ENCODE measurements at places on chromosomes 1 and 21.

DNA sequence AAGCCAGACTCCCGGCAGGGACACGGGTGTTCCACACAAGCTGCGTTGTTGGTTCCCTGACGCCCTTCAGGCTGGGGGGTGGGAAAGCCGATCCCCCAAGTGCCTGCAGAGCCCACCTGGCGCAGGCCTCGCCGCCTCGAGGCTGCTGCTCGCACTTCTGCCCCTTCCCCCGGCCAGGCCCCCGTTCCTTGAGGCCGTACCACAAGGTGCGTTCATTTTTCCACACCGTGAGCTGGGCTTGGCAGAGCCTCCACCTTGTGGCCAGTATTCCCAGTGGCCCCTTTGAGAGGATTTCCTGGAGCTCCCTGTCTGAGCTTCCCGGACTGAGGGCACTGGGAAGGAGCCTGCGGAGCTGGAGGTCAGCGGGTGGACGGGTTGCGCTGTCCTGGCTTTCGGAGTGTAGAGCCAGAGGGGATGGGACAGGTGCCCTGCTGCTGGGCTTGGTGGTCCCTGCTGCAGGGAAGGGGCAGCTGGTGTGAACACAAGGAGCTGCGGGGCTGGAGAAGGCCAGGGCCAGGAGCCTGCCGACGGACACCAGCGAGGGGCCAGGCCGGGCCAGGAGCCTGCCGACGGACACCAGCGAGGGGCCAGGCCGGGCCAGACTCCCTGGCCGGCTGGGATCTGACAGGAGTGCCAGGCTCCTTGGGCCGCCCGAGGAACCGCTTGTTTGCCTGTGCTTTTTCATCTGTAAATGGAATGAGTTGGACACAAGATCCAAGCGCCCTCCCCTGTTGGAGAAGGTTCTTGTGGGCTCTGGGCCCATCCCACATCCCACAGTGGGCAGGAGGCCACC lies 18.4 kb downstream of the PDXK start:
- DNase-seq = no peak

GRCh38 chr1:94235189-94236012 lies 2.0 kb downstream of the ARHGAP29 start:
- no peak for DNase-seq

DNA sequence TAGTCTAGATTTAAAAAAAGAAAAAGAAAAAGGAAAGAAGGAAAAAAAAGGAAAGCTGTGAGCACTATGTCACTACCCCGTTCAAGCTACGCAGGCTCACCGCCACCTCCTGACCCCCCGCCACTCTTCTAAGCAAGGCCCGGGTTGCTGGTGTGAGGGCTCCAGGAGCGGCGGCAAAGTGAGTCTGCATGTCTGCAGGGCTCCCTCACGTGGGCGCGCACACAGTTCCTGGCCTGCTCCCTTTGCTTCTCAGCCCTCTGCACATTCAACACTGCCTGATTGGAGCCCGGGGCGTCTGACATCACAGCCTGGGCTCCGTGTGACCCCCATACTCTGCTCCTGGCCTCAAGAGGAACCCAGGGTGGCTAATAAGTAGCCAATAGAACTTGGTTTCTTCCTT lies 81.4 kb upstream of the TLR5 start:
- DNase-seq = no peak

DNA sequence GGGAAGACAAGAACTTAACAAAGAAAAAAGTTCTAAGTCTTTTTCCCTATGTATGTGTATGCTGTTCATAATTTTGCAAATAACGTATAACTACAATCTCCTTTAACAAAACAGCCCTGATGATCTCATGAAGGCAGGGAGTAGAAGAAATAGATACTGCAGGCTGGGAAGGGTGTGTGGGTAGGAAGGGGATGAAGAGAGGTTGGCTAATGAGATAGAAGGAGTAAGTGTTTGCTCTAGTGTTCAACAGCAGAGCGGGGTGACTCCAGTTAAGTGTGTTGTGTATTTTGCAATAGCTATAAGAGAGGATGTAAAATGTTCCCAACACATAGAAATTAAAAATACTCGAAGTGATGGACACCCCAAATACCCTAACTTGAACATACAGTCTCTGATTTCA lies 20.1 kb downstream of the C1orf198 start:
- no peak for DNase-seq

DNA sequence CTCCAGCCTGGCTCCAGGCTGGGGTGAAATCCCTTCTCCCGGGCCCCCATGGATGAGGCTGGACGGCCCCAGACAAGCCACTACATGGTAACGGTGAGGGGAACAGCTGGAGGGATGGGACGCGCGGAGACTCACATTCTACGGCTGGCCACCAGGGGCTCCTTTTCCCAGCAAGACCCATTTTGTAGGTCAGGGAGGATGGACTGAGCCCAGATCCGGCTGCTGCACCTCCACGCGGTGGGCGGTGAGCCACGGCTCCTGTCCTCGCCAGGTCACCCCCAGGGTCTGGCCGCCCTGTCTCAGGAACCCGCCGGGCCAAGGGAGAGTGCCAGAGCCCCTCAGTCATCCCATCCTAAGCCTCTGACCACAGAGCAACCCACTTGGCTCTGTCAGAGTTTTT lies 75.0 kb upstream of the ACTRT2 start:
- DNase-seq = no peak

GRCh38 chr1:30977105-30977504 lies 68.5 kb upstream of the SDC3 start:
- DNase-seq = no peak

DNA sequence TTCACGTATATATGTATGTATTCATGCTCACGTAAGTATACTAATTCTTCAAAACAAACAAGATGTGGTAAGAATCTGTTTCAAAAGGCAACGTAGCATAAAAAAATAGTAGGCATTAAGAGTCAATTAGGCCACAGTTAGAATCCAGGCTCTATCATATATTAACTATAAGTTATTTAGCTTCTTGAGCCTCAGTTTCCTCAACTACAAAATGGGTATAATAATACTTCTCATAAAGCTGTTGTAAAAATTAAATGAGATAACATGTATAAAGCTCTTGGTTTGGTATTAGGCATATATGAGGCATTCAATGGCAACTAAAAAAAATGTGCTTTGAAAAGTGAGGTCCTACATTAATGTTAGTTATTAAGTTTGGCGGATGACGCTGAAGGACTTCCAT lies 9.2 kb downstream of the B3GALNT2 start:
- no peak for DNase-seq

- DNase-seq = no peak
Observed at GRCh38 chr1:166836733-166837132, 2.5 kb upstream of the POGK start.

DNA sequence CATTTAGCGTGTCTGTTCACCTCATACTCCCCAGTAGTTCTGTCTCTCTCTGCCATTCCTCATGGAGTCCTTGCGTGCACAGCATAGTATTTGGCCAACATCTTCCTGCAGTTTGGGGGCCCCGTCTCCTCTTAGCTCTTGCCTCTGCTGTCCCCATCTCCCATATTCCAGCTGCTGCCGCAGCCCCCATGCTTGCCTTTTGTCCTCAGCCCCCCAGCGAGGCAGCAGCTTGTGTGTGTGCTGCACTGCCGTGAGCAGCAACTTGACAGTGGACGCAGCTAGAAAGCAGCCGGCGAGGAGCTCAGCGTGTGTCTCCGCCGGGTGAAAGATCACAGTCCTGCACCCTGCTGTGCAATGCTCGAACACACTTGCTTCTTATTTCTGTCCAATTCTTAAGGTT lies 164.2 kb upstream of the COL6A1 start:
- DNase-seq = no peak

- no peak for DNase-seq
Observed at GRCh38 chr1:246629030-246629429, 62.8 kb downstream of the CNST start.

- no peak for DNase-seq
Observed at GRCh38 chr1:215104283-215104682, 21.7 kb downstream of the KCNK2 start.

- no peak for DNase-seq
Observed at GRCh38 chr1:192104852-192105251, 53.4 kb upstream of the RGS18 start.

- no peak for DNase-seq
Observed at GRCh38 chr1:18784482-18784831, 75.0 kb downstream of the TAS1R2 start.
